ENCODE measurements at places on chromosomes 16 and 17.

DNA sequence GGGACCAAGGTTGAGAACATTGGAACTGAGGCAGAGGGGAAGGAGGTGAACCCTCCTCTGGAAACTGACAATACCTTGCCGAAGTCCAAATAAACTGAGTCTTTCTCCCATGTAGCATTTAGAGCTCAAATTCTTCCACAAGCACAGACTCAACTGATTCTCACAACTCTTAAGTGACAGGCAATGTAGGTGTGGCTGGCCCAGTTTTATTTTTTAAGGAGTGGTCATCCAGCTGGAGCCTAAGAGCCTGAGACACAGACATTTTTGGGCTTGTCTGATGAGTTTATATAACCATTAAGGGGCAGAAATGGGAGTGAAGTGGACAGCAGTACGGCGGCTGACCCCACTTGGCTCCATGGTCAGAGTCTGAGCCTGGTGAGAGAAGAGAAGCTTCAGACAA lies 10.8 kb downstream of the RCVRN start:
- DNase-seq: no peak

- DNase-seq: no peak
Observed at GRCh38 chr16:77594057-77594456, 128.3 kb upstream of the NUDT7 start.

DNA sequence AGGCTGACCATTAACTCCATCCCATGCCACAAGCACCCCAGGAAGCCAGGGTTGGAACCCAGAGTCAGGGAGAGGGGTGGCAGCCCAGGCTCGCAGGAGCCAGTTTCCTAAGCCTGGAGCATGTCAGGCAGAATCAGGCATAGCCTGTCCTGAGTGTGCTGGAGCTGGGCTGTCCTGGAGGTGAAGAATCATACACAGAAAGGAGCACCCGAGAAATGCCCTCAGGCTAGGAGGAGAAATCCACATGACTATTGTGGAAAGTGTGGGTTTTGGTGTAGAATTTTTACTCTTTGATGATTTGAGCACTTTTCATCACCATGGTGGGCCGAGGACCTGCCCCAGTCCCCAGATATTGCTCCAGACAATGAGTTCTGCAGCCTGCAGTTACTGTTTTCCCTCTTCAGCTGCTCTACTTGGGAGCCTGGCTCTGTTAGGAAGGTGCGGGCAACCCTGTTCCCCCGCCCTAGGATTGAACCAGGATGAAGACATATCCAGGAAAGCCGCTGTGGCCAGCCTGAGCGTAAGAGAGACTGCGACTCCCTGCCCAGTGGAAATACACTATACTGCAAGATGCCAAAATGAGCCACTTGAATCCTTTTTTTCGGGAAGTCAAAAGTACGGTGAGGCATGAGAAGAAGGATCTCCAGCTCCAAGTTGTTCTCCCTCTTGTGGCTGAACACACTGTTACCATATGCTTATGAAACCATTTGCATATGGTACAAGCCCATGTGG lies 29.0 kb upstream of the HEATR6 start:
- no peak for DNase-seq

DNA sequence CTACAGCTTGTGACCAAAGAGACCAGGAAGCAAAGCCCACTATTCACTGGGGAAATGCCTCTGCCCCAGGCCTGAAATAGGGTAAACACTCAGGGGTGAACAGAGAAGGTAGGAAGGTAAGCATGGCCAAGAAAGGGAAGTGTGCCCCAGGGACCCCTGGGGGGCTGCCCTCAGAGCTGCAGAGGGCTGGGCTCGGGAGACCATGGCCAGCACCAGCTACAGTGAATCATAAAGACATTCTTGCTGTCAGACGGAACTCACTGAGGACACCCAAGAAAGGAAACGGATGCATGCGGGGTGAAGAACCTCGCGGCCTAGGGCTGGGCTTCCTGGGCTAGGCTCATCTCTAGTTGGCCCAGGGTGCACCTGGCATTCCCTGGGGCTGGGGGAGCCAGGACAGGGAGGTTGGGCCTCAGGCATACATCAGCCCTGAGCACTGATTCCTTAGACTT lies 9.6 kb downstream of the HIC1 start:
- DNase-seq: no peak

DNA sequence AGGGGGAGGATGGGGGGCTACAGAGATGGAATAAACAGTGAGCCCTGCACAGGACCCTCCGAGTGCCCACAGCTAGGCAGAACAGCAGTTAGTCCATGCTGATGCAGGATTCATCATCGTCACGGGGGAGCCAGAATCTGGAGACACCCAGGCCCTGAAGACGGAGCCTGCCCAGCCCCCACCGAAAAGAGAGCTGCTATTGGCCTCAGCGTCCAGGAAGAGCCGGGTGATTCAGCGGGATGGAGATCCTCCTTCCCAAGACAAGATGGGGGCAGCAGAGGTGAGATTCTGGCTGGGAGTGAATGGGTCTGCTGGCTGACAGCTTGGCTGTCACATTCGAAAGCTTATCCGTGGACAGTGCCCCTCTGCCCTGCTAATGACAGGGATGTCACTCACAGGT lies 133.6 kb upstream of the CRHR1 start:
- DNase-seq: no peak

GRCh38 chr17:55391244-55391757 lies 30.3 kb downstream of the MMD start:
- DNase-seq: no peak

GRCh38 chr17:64938290-64938689 lies 19.0 kb upstream of the LRRC37A3 start:
- no peak for DNase-seq

- peak; percentile 85 for DNase-seq
Observed at GRCh38 chr17:57442914-57443571, 186.7 kb downstream of the MSI2 start.

DNA sequence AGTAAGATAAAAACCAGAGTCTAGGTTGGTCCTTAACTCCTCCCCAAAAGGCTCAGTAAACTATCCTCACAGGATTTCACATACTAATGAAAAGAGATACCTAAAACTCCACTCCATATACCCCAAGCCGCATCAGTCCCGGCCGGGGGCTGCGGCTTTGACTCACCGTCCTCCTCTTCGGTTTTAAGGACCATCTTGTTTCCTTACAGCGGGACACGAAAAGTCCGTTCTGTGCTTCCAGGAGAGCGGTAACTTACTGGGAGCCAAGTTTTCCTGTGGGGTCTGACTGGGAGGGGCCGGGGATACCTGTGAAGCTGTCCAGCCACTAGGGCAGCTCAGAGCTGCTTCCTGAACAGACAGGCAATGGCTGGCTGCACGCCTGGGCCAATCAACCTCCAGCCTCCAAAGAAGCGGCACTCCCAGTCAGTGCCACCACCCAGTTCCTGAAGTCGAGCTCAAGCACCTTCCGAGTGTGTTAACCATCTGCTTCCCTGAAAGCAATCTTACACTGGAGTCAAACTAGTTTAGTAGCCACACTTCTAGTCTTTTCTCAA lies 45.5 kb downstream of the CYTH1 start:
- DNase-seq: peak; percentile 84

- no peak for DNase-seq
Observed at GRCh38 chr16:79301051-79301450, 299.5 kb downstream of the MAF start.

DNA sequence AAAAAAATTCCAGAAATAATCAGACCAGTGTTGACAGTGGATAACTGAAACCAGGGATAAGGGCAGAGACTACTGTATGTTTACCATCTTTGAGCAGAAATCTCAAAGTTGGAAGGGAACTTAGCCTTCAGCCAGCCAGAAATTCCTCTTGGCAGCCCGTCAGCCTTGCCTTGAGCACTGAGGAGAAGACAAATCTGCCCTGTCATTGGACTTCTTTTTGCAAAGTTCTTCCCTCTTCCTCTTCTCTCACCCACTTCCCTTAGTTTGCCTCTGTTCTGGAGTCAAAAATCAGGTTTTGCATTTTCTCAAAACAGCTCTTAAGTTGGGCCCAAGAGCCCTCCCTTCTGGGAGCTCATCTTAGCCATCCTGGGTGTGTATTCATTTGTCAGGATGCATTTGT lies 6.2 kb downstream of the TUFM start:
- no peak for DNase-seq

GRCh38 chr17:6437956-6438355 lies 3.0 kb upstream of the AIPL1 start:
- no peak for DNase-seq

DNA sequence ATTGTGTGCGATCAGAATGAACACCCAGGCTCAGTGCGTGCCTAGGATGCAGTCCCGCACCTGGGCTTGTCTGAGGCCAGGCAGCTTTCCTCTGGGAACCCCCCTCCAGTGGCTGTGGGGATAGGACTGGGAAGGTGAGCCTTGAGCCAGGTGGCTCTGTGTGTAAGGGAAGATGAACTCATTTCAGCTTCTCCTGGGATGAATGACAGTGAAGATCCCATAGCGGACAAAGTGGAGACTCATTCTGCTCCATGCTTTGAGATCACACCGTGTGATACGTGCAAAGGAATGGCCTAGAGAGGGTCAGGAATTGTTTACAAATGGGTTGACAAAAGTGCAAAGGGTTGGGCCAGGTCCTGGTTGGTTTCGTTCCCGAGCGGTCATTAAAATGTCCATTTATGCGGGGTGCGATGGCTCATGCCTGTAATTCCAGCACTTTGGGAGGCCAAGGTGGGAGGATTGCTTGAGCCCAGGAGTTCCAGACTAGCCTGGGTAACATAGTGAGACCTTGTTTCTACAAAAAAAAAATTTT lies 15.8 kb downstream of the GPRC5C start:
- DNase-seq: no peak

DNA sequence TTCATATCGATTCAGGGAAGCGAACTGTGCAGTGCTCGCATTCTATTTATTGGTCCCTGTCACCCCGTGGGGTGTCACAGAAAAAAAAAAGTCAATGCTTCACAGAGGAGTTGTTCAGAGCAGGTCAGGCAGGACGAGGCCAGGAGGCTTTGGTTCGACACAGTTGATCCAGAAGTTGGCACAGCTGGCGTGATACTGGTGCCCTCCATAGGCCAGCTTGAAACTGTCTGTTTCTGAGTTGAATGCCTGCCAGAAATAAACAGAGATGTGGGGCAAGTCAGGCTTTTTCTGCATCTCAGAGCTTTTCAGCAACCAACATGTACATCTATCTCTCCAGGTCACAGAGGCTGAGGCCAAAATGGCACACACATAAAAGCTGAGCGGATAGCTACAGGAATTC lies 29.1 kb downstream of the DUSP14 start:
- no peak for DNase-seq

DNA sequence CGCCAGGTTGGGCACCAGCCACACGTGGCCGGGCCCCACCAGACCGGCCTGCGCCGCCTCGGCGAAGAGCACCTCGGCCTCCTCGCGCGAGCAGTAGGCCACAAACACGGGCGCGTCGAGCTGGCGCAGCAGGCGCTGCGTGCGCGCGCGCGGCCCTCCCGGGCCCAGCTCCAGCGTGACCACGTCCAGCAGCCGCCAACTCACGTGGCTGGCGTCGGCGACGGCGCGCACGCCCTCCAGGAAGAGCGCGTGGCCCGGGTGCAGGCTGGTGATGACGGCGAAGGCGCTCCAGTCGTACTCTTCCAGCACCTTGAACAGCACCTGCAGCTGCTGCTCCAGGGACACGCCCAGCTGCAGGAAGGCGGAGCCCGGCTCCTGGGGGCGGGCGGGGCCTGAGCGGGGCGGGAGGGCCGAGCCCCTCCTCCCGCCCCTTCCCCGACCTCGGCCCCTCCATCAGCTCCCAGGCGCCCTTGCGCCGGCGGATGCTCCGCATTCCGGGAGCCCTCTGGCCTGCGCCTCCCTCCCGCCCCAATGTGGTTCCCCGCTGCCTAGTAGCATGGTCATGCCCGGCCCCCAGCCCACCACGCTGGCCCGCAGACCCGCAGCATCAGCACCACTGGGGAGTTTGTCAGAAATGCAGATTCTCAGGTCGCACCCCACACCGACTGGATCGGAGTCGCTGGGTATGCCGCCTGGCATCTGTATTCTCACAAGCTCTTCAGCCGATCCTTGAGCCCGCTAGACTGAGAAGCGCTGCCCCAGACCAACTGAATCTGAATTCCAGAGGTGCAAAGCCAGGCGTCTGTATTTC lies 7.2 kb downstream of the GRIN2C start:
- DNase-seq: peak; percentile 64
